ENCODE measurements at places on chromosomes 1 and 21.

DNA sequence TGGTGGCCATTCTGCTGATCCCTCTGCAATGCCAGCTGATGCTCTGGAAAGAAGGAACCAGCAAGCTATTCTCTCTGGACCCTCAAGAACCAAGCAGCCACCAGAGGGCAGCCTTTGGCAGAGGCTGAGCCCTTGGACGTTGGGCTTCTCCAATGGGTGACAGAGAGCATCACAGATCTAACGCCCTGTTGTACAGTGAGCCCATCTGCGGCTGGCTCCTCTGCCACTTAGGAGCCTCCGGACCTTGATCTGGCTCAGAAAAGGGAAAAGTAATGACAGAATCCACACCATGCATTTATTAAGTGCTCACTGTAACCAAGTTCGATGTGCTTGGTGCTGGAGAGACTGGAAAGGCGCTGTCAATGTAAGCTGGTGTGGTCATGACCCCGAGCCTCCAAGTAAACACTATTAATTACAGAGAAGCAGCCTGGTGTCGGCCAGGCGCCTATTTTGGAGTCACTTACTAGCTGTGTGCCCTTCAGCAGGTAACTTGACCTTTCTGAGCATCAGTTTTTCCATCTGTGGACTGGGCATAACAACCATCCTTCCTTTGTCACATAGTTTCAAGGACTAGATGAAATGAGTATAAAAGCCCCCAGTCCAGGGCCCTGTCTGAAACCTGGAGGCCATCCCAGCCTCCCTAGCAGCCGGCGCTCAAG lies 34.9 kb downstream of the ECE1 start:
- DNase-seq: peak; percentile 85
- no peak overlapping the region for H3K27ac ChIP-seq
- no peaks in the 10 kb centered on the region for H3K27me3 ChIP-seq
- H3K36me3 ChIP-seq: peaks cover 70% of the 10 kb centered on the region

GRCh38 chr1:88210103-88210787 lies 473.8 kb upstream of the PKN2 start:
- no peak for DNase-seq
- no peaks in the 10 kb centered on the region for H3K4me1 ChIP-seq
- no peak overlapping the region for H3K4me3 ChIP-seq
- H3K27ac ChIP-seq: no peak overlapping the region
- H3K36me3 ChIP-seq: no peaks in the 10 kb centered on the region

DNA sequence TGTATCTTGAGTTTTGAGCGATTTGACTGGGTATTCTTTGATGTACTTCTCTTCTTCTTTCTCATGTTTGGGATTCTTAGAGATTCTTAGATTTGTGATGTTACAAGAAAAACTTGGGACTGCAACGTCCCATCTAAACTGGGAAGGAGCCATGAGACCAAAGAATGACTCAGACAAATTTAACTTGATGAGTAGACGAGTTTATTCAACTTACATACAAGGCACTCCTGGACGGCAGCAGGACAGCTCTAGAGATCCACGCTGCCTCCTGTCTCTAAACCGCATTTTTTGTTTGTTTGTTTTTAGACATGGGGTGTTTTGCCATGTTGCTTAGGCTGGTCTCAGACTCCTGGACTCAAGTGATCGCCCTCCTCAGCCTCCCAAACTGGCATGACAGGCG lies 137.1 kb downstream of the PIK3R3 start:
- no peaks in the 10 kb centered on the region for H3K36me3 ChIP-seq
- H3K4me1 ChIP-seq: no peaks in the 10 kb centered on the region
- H3K27me3 ChIP-seq: no peaks in the 10 kb centered on the region
- no peak for DNase-seq
- no peak overlapping the region for H3K4me3 ChIP-seq

DNA sequence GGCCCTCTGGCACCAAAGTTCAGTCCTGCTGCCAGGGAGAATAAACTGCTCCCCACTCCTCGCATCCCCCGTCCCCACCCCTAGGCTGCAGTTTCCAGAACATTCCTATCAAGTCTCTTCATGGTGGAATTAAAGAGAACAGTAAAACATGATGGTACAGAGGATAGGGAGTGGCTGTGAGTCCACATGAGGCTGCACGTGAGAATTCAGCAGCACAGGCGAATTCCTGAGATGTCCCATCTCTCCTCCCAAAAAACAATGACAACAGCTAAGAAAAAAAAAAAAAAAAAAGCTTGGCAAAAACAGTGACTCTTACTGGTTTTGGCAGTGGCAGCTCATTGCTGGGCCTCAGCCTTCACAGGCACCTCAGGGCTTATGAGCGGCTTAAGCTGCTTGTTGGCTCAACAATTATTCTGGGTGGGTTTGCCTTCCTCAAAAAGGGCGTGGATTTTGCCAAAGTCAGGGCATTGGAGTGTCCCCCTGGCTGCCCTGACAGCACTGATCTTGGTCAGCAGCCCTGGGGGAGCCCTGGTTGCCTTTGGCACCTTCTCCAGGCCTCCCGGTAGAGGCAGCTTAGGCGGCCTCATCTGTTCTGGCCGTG lies 5.7 kb upstream of the IFFO2 start:
- no peak for DNase-seq
- peaks cover 9% of the 10 kb centered on the region for H3K27me3 ChIP-seq

DNA sequence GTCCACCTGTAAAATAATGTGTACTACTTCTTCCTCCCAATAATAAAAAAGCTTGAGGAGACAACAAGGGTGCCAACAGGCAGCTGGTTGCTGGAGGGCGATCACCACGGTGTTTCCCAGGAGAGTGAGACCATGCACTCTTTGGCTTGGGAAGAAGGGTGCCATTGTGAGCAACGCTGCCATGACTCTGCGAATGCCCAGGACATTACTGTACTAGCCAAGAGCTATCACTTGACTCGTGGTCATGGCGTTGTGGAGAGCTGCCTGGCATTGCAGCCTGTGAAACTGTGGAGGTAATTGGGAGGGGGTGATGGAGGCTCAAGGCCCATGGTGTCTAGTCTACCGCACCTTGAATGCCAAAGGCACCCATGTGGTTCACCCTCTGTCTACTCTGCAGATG lies 14.6 kb upstream of the PRMT2 start:
- no peak overlapping the region for H3K27ac ChIP-seq
- peaks cover 12% of the 10 kb centered on the region for H3K4me1 ChIP-seq

DNA sequence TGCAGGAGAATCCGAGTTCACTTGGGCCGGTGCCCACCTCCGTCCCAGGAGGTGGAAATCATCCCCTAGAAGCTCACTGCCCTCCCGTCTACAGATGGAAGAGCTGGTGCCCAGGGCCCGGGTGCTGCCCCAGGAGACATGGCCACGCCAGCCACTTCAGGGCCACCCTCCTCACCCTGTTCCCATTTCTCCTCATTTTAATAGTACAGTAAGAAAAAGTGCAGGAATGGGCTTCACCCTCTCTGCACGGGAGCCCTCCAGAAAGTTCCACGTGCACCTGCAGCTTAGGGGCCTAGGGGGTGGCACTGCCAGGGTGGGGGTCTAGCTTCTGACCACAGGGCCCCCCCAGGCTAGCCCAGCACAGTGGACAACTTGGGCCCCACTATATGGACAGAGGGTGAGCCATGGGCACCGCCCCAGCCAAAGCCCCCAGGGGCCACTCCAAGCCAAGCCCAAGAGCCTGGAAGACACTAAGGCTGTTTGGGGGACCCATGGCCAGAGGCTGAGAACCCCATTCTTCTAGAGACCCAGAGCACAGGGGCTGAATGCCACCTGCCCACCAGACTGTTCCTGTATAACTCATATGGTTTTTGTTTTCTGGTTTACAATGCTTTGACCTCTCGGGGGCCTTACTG lies 3.4 kb upstream of the FTCD start:
- H3K36me3 ChIP-seq: no peaks in the 10 kb centered on the region
- DNase-seq: no peak
- no peak overlapping the region for H3K27ac ChIP-seq
- no peaks in the 10 kb centered on the region for H3K4me1 ChIP-seq

Measured in B cell (primary cell).